ENCODE measurements at places on chromosomes 16 and 17. TPM values are rescaled to one million over a fixed set of nuclear protein-coding genes. Genes with fewer than 3 reads are reported as not detected.
A peak's percentile ranks its signal among the peaks of the same experiment; 100 is the strongest.

MAP2K6 gene
- 44.1 TPM for total RNA-seq

DNA sequence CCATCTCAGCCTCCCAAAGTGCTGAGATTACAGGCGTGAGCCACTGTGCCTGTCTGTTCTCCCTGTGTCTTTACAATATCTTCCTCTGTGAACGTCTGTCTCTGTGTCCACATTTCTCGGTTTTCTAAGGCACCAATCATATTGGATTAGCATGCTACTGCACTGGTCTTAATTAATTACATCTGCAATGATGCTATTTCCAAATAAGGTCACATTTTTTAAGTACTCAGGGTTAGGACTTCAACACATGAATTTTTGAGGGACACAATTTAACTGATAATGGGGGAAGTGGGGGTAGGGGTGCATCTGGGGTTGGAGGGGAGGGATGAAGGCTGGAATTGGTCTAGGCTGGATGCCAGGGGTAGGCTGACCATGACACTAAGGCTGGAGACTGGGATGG lies 102.6 kb downstream of the N4BP1 start:
- no peaks in the 10 kb centered on the region for H3K27me3 ChIP-seq
- DNase-seq = no peak
- no peak overlapping the region for H3K4me3 ChIP-seq
- no peaks in the 10 kb centered on the region for H3K4me1 ChIP-seq

DNA sequence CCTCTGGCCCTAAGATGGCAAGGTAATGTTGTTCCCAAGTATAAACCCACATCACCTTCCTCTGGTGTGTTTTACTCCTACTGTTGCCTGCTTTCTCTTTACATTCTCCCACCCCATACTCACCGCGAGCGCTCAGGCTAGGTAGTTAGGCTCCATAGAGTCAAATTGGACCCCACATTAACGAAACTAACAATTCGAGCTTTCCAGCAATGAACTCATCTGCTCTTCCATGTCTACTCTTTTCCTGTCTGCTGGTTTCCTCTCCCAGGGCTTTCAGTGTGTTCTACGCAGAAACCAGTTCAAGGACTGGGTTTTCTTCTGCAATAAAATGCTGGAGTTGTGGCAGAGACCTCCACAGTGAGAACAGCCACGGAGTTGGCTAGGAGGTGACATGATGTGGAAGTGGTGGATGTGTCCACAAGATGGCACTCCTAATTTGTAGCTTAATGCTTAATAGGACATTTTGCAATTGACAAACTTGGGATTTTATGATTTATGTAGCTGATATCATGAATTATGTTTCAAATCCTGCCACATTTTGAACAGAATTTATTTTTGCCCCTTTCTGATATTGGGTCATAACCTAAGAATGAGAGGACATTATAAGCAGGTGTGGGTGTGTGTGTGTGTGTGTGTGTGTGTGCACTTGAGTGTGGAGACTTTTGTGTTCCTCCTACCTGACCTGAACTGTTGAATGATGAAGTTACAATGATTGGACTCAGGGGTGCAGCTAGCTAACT lies 2.2 kb upstream of the UQCRC2 start:
- H3K27me3 ChIP-seq = no peaks in the 10 kb centered on the region
- H3K4me1 ChIP-seq = peaks cover 43% of the 10 kb centered on the region
- H3K4me3 ChIP-seq = no peak overlapping the region
- no peak overlapping the region for H3K27ac ChIP-seq

- peaks cover 18% of the 10 kb centered on the region for H3K4me1 ChIP-seq
- no peak within 1 kb of the TSS for H3K27ac ChIP-seq
- peak within 1 kb of the TSS; percentile 53 for H3K4me3 ChIP-seq
- no peaks in the 10 kb centered on the region for H3K36me3 ChIP-seq
Measured at GRCh38 chr17:58755577-58756245, at the start of gene PPM1E. Gene PPM1E, plus strand, starts transcription at chr17:58755854.

CMTM2 gene
- not detected for total RNA-seq

DNA sequence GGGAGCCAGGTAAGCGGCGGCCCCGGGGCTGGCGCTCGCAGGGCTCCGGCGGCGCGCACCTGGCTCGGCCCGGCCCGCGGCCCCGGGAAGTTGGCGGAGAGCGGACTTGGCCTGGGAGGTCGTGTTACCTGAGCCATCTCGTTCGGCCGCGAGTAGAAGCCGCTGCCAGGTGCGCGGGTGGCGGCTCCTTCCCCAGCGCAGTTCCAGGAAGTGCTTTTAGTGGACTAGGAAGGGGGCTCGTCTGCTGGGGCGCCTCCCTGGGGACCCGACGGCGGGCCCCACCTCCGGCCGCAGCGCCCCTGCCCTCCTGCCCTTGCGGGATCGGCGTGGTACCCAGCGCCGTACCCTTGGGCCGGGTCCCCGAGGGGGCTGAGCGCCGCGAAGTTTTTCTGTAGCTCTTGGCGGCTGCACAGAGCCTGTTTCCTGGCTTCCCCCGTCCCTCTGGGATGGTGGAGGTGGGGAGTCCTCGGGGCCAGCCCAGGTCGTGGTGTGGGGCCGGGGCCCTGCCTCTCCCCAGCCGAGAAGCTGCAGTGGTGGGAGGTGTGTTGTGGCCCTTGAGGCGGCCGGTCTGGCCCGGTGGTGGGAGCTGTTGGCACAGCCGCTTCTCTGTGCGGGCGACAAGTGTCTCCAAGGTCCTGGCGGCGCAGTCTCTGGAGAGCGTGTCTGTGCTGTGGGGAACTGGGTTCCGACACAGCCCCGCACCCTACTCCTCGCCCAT lies 96.9 kb downstream of the RAB11FIP4 start:
- H3K4me3 ChIP-seq = peak overlapping the region; percentile 36
- no peaks in the 10 kb centered on the region for H3K36me3 ChIP-seq
- H3K27me3 ChIP-seq = peaks cover 10% of the 10 kb centered on the region

DNA sequence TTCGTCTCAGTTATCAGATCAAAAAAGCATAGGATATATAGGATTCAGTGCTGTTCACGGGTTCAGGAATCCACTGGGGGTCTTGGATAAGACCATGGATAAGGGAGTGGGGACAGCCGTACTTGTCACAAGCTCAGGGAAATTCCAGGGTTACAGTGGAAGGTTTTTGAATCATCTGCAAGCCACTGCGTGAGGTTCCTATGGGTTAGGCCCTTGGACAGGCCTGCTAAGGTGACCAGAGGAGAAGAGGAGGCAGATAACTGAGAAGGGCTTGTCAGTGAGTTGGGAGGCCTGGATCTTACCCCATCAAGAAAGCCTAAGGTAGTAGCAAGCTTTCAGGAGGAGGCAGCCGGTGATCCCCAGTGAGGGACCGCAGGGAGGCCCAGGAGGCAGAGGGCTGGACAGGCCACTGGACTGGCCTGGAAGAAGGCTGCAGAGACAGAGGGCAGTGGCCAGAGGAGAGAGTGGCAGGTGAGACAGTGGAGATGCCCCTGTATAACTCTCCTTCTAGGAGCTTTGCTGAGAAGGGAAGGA lies 27.3 kb downstream of the NGFR start:
- H3K4me1 ChIP-seq = no peaks in the 10 kb centered on the region
- no peak for DNase-seq
- no peak overlapping the region for H3K4me3 ChIP-seq

DNA sequence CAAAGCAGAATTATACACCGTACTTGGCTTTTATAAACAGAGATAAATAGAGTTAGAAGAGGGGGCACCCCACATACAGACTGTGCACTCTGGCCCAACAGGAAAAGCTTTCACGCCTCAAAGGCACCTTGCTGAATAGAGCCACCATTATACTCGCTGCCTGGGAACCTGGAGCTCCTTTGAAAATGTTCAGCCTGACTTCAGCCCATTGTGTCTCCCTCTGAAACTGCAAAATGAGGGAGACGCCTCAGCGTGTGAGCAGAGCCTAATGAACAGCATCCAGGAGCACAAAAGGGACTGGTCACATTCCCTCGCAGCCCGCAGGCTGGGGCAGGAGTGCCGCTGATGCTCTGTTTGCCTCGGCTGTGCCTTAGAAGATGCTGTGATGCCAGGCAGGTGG lies 46.3 kb downstream of the ABCC12 start:
- DNase-seq = no peak
- no peaks in the 10 kb centered on the region for H3K4me1 ChIP-seq
- H3K4me3 ChIP-seq = no peak overlapping the region
- H3K27me3 ChIP-seq = no peaks in the 10 kb centered on the region
- no peak overlapping the region for H3K27ac ChIP-seq

GRCh38 chr17:43169561-43170139 lies 1.4 kb upstream of the NBR1 start:
- H3K4me3 ChIP-seq = peak overlapping the region; percentile 36
- peak overlapping the region; percentile 99 for H3K27ac ChIP-seq
- peaks cover 50% of the 10 kb centered on the region for H3K4me1 ChIP-seq
- peak; percentile 42 for DNase-seq

GRCh38 chr16:79576602-79577001 lies 23.9 kb downstream of the MAF start:
- peaks cover 4% of the 10 kb centered on the region for H3K27me3 ChIP-seq
- no peaks in the 10 kb centered on the region for H3K36me3 ChIP-seq
- no peak overlapping the region for H3K4me3 ChIP-seq
- no peak overlapping the region for H3K27ac ChIP-seq

- no peaks in the 10 kb centered on the region for H3K27me3 ChIP-seq
- no peak for DNase-seq
- H3K36me3 ChIP-seq = peaks cover 30% of the 10 kb centered on the region
Measured at GRCh38 chr16:69906838-69907401, 44.2 kb upstream of the CLEC18A start.

DNA sequence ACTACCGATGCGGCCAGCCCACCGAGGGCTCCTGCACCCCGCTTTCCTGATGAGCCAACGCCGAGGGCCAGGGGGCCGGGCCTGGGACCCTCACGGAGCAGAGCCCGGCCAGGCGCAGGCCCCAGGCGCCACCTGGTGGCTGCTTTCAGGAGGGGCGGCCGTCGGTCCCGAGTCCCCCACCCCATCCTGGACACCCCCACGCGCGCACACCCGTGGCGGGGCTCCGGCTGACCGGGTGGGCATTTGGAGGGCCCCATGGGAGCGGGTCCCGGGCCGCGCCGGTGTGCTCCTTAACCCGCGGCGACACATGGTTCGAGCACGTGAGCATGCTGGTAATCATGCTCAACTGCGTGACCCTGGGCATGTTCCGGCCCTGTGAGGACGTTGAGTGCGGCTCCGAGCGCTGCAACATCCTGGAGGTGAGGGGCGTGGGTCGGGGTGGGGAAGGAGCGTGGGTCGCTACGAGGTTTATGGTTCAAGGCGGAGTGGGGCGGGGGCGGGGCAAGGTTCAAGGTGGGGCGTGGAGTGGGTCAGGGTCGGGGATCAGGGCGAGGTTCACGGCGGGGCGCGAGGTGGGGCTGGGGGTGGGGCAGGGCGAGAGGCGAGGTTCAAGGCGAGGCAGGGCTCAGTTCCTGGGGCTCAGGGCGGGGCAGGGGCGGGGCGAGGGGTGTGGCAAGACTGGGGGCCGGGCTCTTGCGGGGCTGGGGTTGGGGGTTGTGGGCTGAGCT lies 30.2 kb downstream of the TPSG1 start:
- H3K36me3 ChIP-seq = no peaks in the 10 kb centered on the region
- no peak for DNase-seq
- H3K4me3 ChIP-seq = no peak overlapping the region
- H3K4me1 ChIP-seq = peaks cover 6% of the 10 kb centered on the region

GRCh38 chr16:31038993-31039392 lies 5.6 kb downstream of the STX4 start:
- DNase-seq = no peak
- no peak overlapping the region for H3K27ac ChIP-seq
- no peaks in the 10 kb centered on the region for H3K27me3 ChIP-seq
- no peak overlapping the region for H3K4me3 ChIP-seq

GRCh38 chr16:49556606-49557446 lies 183.2 kb downstream of the C16orf78 start:
- H3K4me3 ChIP-seq = no peak overlapping the region
- DNase-seq = no peak
- H3K27me3 ChIP-seq = no peaks in the 10 kb centered on the region
- no peaks in the 10 kb centered on the region for H3K36me3 ChIP-seq
- no peaks in the 10 kb centered on the region for H3K4me1 ChIP-seq

- peak; percentile 81 for DNase-seq
- peaks cover 6% of the 10 kb centered on the region for H3K27me3 ChIP-seq
- no peaks in the 10 kb centered on the region for H3K36me3 ChIP-seq
- peaks cover 66% of the 10 kb centered on the region for H3K4me1 ChIP-seq
- peak overlapping the region; percentile 90 for H3K27ac ChIP-seq
Measured at GRCh38 chr17:77285594-77286390, 145.0 kb downstream of the SEC14L1 start.

SRCAP gene
- total RNA-seq = 98.4 TPM

DNA sequence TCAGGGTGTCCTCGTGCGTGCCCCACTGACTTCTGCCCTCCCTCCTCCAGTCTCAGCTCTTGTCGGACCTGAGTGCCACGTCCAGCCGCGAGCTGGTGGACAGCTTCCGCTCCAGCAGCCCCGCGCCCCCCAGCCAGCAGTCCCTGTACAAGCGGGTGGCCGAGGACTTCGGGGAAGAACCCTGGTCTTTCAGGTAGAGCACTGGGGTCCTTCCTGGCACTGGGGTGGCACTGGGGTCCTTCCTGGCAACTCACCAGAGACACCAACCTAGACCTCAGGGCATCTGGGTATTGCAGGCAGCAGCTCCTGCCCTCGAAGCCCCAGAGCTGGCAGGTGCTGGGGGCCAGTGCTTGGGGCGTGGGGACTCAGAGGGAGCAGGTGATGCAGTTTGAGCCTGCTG lies 25.0 kb downstream of the SGSH start:
- H3K27me3 ChIP-seq = peaks cover 10% of the 10 kb centered on the region
- H3K4me3 ChIP-seq = no peak overlapping the region
- H3K27ac ChIP-seq = no peak overlapping the region
- H3K36me3 ChIP-seq = no peaks in the 10 kb centered on the region

RPH3AL gene
- 33.0 TPM for total RNA-seq

GRCh38 chr17:7818026-7818425 lies 16.0 kb upstream of the KDM6B start:
- H3K36me3 ChIP-seq = no peaks in the 10 kb centered on the region
- H3K27me3 ChIP-seq = no peaks in the 10 kb centered on the region
- no peak for DNase-seq
- H3K4me1 ChIP-seq = no peaks in the 10 kb centered on the region

GRCh38 chr16:21523411-21524067 lies 75.8 kb upstream of the METTL9 start:
- no peak overlapping the region for H3K4me3 ChIP-seq
- no peaks in the 10 kb centered on the region for H3K36me3 ChIP-seq
- H3K4me1 ChIP-seq = no peaks in the 10 kb centered on the region
- no peak for DNase-seq
- no peaks in the 10 kb centered on the region for H3K27me3 ChIP-seq

DNA sequence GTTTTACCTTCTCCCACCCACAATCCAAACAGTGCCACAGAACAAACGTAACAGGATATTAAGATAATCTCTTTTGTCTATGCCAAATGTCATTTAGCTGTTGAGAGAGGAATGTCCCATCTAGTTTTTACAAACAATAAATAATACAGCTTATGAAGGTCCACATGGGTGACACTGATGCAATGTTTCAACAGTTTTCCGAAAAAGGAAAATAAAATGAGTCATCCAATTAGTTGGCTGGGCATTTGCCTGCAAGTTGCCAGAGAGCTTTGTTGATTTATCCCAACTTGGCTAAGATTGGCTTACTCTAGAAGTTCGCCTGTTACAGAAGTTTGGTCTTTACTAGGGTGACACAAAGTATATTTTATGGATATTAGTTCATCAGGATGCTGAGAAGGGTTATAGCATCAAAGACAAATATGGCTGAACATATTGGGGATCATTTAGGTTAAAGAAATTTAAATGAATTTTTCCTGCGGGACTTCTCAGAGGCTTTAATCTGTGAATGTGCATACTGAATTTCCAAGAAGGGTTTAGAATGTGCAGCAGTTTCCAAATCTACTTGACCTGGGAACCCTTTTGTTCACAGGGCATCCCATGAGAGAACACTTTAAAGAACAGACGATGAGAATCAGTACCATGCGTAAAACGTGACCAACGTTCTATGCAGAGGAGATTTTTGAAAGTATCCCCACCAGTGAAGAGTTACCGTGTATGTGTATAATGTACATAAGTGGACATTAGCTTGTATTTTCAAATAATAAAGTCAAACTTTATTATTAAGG lies 73.1 kb downstream of the CDH13 start:
- no peak for DNase-seq
- H3K4me1 ChIP-seq = no peaks in the 10 kb centered on the region
- peak overlapping the region; percentile 0 for H3K27ac ChIP-seq
